Natural killer cell treated with Interleukin-12 subunit alpha and Interleukin-12 subunit beta and Interleukin-15 and Interleukin-18, amount 100 ng/mL, for 72 hours (primary cell): ENCODE measurements at places on chromosomes 3 and 15.

GRCh38 chr3:126338790-126339288 is 18.4 kb downstream of the KLF15 start:
- no peak for DNase-seq

DNA sequence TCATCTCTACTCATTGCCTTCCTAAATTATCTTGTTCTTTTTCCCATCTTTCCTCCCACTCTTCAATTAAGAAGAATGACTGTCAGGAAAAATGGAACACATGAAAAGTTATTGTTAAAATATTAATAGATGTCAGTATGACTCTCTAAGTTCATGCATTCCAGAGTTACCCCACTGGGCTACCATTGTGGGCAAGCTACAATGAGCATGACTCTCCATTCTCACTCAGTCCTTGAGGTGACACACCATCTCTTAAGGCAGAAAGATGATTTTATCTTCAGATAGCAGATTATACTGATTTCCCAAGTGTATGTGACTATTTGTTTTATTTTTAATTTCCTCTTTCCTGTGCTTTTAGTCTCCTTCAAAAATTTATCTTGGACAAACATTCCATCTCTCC is 144.3 kb downstream of the ALCAM start:
- no peak for DNase-seq

DNA sequence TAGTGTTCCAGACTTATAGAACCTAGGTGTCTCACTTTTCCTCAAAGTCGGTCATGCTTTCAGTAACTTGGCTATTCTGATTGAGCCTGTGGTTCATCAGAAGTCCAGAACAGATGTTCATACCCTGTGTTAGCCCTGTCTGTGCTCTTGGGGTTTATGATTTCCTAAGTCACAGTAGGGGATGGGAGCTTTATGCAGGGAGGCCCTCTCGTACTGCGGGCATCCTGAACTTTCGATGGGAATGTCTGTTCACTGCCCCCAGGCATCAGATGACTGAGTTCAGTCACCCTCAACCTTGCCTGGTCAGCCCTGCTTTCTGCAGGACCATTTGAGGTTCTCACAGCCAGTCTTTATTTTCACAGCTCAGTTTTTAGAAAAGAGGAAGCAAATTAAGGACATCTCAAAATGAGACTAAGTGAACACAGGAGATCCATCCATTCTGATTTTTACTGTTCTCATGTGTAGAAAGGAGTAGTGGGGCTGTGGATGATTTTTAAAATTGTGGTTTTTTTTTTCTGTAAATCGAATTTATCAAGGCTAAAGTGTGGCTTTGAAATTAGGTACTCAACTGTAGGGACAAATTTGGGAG is 71.3 kb downstream of the CMTM8 start:
- no peak for DNase-seq

DNA sequence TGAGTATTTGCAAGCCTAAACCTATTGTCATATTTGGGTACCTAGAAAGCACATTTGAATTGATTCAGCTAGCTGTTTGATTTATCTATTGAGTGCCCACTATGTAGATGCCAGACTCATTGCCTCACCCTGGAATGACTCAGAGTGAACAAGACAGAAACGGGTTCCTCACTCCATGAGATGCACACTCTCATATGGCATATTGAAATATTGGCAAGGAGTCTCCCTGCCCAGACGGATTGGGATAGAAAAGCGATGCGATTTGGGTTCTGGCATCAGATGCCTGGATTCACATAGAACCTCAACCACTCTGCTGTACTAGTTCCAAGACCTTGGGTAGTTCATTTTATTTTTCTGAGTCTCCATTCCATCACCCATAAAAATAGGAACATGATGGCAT is 22.5 kb downstream of the LRRN1 start:
- no peak for DNase-seq

GRCh38 chr3:16216373-16216935 is 42.0 kb downstream of the GALNT15 start:
- DNase-seq, result no peak

- no peak for DNase-seq
Observed at GRCh38 chr3:15223685-15224572, 17.9 kb downstream of the CAPN7 start.

GRCh38 chr15:91345736-91346135 is 245.7 kb downstream of the SV2B start:
- DNase-seq, result no peak

- DNase-seq, result no peak
Observed at GRCh38 chr3:2921903-2922302, 188.3 kb downstream of the IL5RA start.
